ENCODE measurements at places on chromosomes 6 and 20. TPM values are rescaled to one million over a fixed set of nuclear protein-coding genes. Genes with fewer than 3 reads are reported as not detected.

The PSORS1C2 gene
- not detected for total RNA-seq

The REM1 gene
- total RNA-seq, result 0.90 TPM

The NRSN1 gene
- total RNA-seq, result not detected

The HAO1 gene
- not detected for total RNA-seq

The MED20 gene
- total RNA-seq, result 18.5 TPM
